Stromal cell of bone marrow (primary cell): ENCODE measurements at places on chromosomes 11 and 22.

GRCh38 chr11:102312667-102313066, 4.6 kb upstream of the BIRC3 start:
- DNase-seq, result no peak

DNA sequence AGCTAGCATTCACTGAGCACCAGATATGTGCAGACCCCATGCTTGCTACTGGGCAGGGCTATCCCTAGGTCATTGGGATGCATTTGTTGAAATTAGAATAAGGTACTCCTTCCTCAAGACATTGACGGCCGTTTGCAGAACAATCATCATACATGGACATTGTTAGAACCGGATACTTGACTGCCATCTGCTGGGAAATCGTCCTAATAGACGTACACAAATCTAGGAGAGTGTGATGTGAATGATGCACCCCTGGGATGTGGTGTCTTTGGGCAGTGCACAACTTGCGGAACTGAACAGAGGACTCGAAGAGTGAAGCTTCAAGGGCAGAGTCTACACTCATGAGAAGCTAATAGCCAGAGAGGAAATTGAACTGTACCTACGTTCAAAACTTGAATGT, 35.9 kb downstream of the MYO18B start:
- DNase-seq, result peak; percentile 25

GRCh38 chr22:37920126-37920525, 14.0 kb downstream of the MICALL1 start:
- no peak for DNase-seq

DNA sequence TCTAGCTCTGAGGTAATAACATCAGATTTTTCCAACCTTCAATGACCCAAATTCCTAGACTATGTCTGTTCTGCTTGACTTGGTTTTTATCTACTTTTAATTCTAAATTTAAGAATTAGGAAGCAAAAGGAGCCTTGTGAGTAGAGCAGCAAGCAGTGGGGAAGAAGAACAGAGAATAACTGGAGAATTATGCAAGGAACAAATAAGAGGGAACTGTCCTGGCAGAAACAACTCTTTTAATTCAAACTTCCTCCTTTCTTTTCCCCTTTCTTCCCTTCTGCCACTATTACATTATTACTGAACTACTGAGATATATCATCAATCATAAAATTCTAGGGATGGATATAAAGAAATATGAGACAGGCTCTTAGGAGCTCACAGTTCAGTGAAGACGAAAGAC, 276.1 kb downstream of the SBF2 start:
- DNase-seq, result no peak

DNA sequence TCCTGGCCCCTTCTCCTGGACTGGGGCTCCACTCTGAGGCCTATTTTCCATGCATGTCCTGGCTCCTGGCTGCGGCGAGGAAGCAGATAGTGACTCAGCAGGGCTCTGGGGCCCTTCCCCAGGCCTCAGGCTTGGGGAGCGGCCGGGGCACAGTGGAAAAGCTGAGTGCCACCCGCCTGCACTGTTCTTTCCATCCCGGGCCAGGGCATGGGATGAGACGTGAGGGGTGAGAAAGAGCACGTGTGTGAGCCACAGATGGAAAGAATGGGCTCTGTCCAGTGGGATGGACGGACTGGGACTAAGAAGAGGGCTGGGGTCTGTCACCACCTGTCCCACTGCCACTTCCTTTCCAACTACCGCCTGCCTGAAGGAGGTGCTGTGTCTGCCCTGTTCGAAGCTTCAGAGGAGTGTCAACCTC, 12.8 kb downstream of the SLC37A2 start:
- peak; percentile 23 for DNase-seq
